ENCODE measurements at places on chromosomes 4 and X.

GRCh38 chr4:7041801-7042502 lies 1.2 kb upstream of the TADA2B start:
- DNase-seq, result no peak

GRCh38 chrX:28969126-28969525 lies 381.9 kb downstream of the IL1RAPL1 start:
- no peak for DNase-seq

DNA sequence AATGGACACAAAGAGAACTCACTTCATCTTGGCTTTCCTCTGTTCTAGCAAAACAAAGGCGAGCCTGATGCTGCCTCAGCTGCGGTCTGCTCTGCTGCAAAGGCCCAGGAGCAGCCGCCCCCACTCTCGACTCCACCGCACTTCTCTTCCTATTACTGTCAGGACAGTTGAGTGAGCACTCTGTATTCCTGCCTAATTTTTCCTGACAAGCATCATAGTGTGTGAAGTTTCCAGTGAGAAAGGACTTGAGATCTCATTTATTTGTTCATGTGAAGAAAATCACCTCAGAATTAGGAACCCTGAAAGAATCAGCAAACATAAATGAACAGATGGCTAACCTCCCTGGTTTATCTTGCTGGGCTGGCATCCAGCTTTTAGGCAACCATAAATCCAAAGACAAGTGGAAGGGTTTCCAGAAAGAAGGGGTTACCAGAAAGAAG lies 15.6 kb downstream of the SCARB2 start:
- DNase-seq, result peak; percentile 12

GRCh38 chr4:156945532-156945931 lies 26.1 kb downstream of the PDGFC start:
- no peak for DNase-seq

- no peak for DNase-seq
These were observed 49.6 kb downstream of the GRIA2 start for GRCh38 chr4:157270108-157270507.

DNA sequence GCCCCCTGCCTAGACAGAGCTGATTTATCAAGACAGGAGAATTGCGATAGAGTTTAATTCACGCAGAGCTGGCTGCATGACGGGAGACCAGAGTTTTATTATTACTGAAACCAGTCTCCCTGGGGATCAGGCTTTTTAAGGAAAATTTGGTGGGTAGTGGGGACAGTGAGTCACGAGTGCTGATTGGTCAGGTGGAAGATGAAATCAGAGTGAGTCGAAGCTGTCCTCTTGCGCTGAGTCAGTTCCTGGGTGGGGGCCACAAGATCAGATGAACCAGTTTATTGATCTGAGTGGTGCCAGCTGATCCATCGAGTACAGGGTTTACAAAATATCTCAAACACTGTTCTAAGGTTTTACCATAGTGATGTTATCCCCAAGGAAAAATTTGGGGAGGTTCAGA lies 36.6 kb downstream of the MYOZ2 start:
- DNase-seq, result no peak

- DNase-seq, result no peak
These were observed 51.8 kb downstream of the SCML1 start for GRCh38 chrX:17788956-17789562.

DNA sequence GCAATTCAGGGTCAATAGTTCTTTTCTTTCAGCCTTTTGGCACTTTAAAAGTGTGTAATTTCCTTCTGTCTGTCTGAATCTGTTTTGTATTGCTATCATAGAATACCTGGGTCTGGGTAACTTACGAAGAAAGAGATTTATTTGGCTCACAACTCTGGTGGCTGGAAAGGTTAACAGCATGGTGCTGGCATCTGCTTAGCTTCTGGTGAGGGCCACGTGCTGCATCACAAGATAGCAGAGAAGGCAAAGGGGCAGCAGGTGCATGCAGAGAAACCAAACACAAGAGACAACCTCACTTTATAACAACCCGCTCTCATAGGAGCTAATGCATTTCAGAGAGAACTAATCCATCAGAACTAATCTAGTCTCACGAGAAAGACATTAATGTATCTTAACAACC lies 18.8 kb downstream of the RGN start:
- no peak for DNase-seq

- no peak for DNase-seq
These were observed 44.9 kb upstream of the DDX3X start for GRCh38 chrX:41289095-41289494.

DNA sequence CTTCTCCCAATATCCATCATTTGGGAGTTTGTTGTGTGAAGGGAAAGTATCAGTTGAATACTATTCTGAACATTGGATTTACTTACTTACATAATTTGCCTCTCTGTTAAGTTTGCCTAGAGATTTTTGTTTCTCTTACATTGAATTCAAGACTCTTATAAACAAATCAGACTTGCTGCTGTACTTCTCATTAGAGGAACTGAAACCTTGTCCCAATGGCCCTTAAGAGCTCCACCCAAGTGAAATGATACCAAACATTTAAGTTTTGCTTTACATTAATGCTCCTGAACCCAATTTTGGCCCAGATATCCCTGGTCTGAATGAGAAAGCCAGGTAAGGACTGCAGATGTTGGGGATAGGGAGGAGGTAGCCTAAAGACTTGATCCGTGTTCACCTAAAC lies 32.0 kb downstream of the HAND2 start:
- DNase-seq, result no peak

DNA sequence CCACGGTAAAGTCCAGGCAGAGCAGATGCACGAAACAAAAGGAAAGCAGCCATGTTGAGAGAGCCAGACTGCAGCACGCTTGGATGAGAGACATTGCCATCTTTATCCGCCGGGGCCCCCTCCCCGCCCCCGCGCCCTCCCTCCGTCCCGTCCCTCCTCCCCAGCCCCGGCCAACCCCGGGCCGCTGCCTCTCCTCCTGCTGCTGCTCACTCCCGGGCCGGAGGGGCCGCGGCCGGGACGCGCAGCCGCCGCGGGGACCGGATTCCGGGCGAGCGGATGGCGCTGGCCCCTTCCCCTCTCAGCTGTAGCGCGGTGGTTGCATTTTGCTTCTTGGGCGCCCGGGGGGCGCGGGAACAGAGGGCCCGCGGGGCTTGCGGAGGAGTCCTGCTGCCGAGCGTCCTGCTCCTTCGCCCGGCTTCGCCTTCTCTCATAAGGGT lies 542 bp downstream of the RNF150 start:
- peak; percentile 67 for DNase-seq

DNA sequence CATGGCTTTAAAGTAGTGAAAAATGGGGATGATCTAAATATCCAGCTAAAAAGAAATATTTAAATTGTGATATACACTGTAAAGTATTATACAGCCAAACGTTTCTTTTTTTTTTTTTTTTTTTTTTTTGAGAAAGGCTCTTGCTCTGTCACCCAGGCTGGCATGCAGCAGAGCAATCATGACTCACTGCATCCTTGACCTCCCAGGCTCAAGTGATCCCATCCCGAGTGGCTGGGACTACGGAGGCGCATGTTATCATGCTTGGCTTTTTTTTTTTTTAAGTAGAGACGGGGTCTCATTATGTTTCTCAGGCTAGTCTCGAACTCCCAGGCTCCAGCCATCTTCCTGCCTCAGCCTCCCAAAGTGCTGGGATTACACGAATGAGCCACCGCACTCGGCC lies 17.1 kb downstream of the SMIM14 start:
- no peak for DNase-seq

DNA sequence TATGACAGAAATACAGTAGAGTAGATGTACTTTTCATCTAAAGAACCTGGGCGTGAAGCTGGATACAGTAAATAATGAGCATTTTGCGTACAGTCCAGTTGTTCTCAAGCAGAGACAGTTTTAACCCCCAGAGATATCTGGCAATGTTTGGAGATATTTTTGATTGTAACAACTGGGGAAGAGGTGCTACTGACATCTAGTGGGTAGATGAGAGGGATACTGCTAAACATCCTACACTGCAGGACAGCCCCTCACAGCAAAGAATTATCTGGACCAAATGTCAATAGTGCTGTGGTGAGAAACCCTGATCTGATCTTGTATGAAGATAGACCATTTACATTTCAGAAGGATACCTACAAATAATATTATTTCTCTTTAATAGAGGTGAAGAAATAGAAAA lies 200.2 kb upstream of the FAM47A start:
- DNase-seq, result no peak

- DNase-seq, result peak; percentile 32
These were observed 312.1 kb upstream of the GATB start for GRCh38 chr4:152072906-152073305.

- no peak for DNase-seq
These were observed 93.2 kb downstream of the GASK1B start for GRCh38 chr4:158079661-158080060.

- no peak for DNase-seq
These were observed 62.2 kb downstream of the SH3RF1 start for GRCh38 chr4:169208516-169208915.

DNA sequence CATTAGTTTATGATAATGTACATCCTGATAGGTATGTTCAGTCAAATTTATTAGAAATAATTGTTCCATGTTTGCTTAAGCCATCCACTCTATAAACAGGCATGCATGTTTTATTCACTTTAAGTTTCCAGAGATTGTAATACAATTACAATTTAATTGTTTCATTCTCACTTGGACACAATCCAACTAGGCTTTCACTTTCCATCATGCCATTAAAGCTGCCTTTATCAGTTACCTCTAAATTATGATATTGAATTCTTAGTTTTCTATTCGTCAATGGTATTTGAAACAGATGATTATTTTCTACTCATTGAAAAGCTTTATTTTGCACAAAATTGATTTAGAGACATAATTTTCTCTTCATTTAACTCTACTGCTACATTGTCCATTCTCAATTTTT lies 1196.3 kb downstream of the RAPGEF2 start:
- DNase-seq, result no peak

Measured in nephron progenitor cell (in vitro differentiated cells).